ENCODE measurements at places on chromosomes 6 and 20. TPM values are rescaled to one million over a fixed set of nuclear protein-coding genes. Genes with fewer than 3 reads are reported as not detected.
A peak's percentile ranks its signal among the peaks of the same experiment; 100 is the strongest.

UNC5CL gene
- 0.52 TPM for total RNA-seq

NMBR gene
- not detected for total RNA-seq

NKAIN4 gene
- not detected for total RNA-seq

NHLRC1 gene
- total RNA-seq: 1.9 TPM

LPA gene
- total RNA-seq: not detected

MAFB gene
- 54.0 TPM for total RNA-seq

CDS2 gene
- total RNA-seq: 53.3 TPM

MOCS1 gene
- total RNA-seq: 18.3 TPM

BPIFA1 gene
- not detected for total RNA-seq

OOEP gene
- not detected for total RNA-seq

MYH7B gene
- 0.42 TPM for total RNA-seq

ERVFRD-1 gene
- 0.05 TPM for total RNA-seq

STXBP5 gene
- 21.6 TPM for total RNA-seq

DNA sequence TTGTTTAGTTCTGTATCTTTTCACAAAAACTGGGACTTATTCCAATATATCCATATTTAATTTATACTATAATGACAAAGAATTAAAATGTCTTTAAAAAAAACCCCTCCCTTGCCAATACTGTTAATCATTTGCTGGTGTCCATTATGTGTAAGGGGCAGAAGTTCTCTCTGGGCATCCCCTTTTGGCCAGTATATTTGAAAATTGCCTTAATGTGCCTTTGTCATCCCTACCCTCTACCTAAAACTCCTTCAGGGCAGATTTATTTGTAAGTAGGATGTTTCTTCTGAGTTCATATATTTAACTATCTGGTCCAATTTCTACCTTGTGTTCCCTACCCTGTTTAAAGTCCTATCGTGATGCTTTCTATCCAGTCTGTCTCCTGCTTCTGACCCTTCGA is 62.9 kb downstream of the ARHGAP18 start:
- DNase-seq: no peak

DNA sequence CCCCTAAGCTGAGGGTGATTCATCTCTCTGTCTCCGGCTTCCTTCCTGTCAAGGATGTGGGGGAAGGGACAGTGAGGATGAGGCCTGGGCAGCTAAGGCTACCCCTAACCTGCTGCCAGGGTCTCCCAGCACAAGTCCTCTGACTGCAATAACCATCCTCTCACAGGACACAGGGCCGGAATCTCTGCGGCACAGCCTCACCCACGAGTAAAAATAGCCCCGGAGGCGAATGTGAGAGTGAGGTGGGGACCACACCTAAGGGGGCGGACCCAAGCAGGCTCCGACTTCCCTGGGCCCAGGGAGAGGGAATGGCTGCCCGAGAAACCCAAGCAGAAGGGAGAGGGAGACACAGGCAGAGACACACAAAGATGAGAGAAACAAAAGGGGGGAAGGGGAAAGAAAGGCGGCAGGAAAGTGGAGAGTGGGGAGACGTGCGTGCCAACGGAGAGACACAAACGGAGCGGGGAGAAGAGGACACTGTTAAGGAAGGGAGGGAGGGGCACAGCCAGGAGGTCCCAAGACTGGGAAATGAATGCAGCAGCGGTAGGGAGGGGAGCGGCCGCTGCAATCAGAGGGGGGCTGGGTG is 1.4 kb downstream of the CLIC1 start:
- DNase-seq: no peak

DNA sequence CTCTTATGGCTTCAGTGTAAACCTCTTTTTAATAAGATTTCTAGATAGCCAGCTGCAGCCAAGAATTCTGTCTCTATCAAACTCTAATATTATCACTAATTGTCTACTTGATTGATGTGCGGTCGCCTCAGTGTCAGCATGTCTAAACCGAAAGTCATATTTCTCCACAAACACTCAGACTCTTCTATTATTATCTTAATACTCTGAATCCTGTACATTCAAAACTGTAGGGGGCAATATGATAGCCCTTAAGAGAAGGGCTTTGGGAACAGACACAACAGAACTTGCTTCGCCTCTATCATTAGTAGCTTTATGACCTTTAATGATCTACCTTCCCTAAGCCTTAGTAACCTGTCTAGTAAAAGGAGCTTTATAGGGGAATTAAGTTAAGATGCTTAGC is 379.7 kb upstream of the PTCHD4 start:
- no peak for DNase-seq

DNA sequence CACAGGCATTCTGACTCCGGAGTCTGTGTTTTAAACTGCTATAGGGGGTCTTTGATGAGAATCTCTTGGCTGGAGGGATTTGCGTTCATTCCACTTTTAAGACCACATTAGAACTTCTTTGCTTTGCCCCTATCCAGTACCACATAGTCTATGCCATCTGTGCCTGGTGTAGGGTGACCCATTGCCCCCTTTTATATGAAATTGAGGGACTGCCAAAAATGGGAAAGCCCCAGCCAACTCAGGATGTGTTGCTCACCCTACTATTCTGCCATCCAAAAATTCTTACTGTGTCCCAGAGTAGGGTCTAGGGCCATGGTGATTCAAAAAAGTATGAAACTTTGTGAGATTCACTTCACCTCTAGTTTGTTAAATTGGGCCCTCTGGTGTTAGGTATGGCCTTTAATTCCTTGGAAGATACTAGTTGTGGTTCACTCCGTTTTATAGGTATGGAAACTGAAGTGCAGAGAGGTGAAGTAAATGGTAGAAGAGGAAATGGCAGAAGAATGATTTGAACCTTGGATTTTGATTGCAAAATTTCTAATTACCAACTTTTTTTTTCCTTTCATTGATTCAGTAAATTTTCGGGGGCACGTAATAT is 1.4 kb downstream of the PFDN4 start:
- no peak for DNase-seq

- DNase-seq: no peak
Observed at GRCh38 chr20:63826753-63827152, 4.3 kb downstream of the ZBTB46 start.

GRCh38 chr20:31678389-31679356 is 41.0 kb downstream of the COX4I2 start:
- peak; percentile 49 for DNase-seq

GRCh38 chr6:134458857-134459657 is 141.1 kb upstream of the SGK1 start:
- DNase-seq: no peak

- DNase-seq: peak; percentile 96
Observed at GRCh38 chr6:87731818-87732661, 30.0 kb upstream of the AKIRIN2 start.

- DNase-seq: no peak
Observed at GRCh38 chr20:991850-992249, 10.3 kb downstream of the RSPO4 start.

- DNase-seq: peak; percentile 2
Observed at GRCh38 chr20:17833036-17833674, 133.4 kb downstream of the BANF2 start.

DNA sequence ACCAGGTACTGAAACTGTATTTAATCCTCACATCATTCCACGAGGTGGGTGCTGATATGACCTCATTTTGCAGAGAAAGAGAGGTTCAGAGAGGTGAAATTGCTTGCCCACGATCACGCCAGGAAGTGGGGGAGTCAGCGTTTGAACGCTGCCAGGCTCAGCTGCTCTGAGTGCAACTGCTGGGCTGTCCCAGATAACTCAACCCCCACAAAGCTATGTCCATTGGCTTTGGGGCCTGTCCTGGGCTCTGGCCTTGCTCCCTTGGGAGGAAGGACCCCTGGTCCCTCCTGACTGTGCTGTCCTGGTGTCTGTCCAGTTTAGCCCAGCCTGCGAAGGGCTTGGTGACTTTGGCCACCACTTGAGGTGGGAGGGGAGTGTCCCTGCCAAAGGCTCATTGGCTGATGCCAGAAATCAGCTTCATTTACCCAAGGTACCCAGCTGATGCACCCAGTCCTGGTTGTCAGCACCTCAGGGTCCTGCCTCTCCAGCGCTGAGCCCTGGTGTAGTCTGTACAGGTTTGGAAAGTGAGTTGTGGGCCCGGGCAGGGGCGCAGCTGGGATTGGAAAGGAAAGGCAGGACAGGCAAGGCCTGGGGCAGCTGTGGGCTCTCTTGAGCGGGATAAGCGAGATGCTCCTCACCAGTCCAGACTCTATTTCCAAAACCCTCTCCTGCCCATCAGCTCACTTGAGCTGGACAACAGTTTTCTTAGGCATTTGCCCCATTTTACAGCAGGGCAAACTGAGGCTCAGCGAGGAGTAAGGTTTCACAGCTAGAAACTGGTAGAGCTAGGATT is 38.5 kb downstream of the SUN5 start:
- DNase-seq: peak; percentile 73

DNA sequence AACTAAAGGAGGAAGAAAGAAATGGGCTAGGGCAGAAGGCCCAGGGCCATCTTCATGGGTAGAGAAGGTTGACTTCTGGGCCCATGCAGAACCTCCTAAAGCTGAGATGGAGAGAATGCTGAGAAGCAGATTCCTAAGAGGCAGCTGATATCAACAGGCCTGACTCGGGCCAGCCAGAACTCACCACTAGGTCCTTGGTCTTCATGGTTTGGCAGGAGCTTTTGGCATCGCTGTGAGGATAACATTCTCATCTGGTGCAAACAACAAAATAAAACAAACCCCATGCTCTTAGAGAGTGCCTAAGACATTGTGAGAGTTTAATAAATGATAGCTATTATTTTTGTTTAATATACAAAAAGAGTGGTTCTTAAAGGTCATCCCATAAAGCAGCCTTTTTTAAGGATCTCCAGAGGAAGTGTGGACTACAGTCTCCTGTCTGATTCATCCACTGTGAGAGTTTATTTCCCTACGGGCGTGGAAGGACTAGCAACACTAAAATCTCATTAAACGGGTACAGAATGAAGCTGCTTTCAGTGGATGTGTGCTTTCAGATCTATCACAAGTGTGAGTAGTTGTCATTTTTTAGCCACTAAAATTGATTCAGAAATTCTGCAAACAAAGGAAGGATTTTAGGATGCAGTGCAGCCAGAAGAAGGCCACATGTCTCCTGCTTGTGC is 160.0 kb downstream of the PLCB4 start:
- DNase-seq: no peak

DNA sequence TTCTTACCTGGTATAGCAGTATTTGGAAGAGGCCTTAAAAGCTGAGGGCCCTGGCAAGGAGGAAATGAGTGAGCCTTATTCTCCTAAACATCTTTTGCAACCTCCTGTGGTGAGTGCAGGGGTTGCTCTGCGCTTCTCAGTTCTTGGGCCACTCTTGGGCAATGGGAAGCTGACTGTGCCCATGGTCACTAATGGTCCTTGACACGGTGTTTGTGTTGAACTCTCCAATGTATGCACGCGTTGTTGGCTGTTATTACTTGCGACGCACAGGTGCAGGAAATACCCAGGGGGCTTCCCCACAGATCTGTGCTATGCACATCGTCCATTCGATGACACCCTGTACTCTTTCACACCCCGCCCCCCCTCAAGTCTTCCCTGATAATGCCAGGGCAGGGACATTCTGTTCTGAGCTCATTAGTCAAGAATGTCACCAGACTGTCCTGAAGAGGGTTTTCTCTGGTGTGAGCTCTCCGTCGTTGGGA is 79.7 kb downstream of the EDN1 start:
- no peak for DNase-seq

- DNase-seq: no peak
Observed at GRCh38 chr6:93021235-93021915, 398.0 kb downstream of the EPHA7 start.

GRCh38 chr20:3102575-3103368 is 18.2 kb upstream of the AVP start:
- no peak for DNase-seq

GRCh38 chr6:99559057-99559456 is 9.4 kb downstream of the CCNC start:
- no peak for DNase-seq

- DNase-seq: no peak
Observed at GRCh38 chr6:15421945-15422733, 176.3 kb downstream of the JARID2 start.

DNA sequence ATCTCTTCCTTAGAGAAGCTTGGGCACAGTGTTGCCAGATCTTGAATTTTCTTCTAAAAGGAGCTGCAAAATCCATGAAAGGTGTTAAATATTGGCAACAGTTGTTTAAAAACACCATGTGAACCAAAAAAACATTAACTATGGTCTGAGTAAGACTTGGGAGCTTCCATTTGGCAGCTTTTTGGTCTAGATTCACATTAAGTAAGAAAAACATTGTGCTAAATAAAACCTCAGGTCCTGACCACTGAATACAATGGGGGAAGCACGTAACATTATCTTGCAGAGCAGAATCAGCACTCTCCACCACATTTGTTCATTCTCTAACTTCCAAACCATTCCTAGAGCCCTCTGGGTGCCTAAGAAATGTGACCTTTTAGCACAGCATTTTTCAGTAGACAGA is 437.6 kb upstream of the PLCB4 start:
- DNase-seq: no peak
